ENCODE measurements at places on chromosomes 5 and 9.

DNA sequence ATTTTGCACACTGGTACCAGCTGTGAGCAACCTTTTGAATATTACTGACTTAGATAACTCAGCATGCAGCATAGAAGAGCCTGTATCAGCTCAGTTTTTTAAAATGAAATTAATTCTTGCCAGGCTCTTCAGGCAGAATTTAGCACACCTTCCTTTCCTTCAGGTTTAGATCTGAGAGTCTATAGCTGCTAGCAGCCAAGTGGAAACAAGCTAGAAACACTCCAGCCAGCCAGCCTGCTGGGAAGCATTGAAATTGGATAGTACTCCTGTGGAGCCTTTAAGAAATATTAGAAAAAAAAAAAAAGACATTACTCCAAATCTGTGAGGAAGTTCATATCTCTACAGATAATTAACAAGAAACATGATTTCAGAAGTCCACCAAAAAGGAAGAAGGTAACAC is 812.2 kb downstream of the DTWD2 start:
- no peak for DNase-seq

- no peak for DNase-seq
These were observed 36.5 kb downstream of the ARHGEF37 start for GRCh38 chr5:149617760-149618306.

GRCh38 chr9:1939926-1940368 is 75.2 kb upstream of the SMARCA2 start:
- no peak for DNase-seq

DNA sequence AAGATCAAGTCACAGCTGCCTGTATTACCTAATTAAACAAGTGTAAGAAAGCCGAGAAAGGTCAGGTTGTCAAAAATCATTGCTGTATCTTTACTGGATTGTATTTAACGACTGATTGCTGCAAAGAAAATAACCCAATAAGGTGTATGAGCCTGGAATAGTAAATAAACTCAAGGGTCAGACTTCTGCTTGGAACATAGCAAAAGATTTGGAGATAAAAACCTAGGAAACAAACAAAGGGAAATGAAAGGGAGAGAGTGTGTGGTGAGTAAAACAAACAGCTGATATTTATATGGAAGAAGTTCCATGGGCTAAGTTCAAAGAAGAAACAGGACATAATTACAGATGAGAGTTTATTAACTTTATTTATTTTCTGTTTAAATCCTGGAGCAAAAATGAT is 354.0 kb downstream of the TLR4 start:
- no peak for DNase-seq

- DNase-seq: no peak
These were observed 315.3 kb upstream of the CD180 start for GRCh38 chr5:67511911-67512310.

- no peak for DNase-seq
These were observed 263.5 kb downstream of the ARHGAP26 start for GRCh38 chr5:143033535-143034250.
